Fibroblast of skin of scalp (primary cell): ENCODE measurements at places on chromosomes 2 and 18.

DNA sequence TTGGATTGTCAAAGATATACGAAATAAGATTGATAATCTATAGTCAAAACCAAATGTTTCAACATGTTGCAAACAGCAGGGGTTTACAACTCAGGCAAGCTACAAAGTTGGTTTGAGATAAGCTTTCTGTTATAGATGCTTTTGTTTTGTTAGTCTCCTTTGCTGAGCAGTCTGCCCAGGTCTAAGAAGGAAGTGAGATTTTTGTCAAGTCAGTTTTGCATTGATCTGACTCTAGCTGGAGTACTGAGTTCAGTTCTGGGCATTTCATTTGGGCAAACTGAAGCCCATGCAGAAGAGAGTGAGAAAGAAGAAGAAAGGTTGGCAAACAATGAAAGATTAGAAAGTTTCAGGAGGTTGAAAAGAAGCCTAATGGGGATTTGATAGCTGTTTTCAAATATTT, 983.0 kb upstream of the SLC39A10 start:
- no peak for DNase-seq

GRCh38 chr18:67282796-67283195, 233.7 kb downstream of the DSEL start:
- DNase-seq: peak; percentile 58

- DNase-seq: no peak
These were observed 90.7 kb downstream of the NRP2 start for GRCh38 chr2:205772983-205773382.

- DNase-seq: no peak
These were observed 35.1 kb downstream of the ADI1 start for GRCh38 chr2:3483986-3484960.

GRCh38 chr2:57563015-57563414, 483.6 kb upstream of the VRK2 start:
- no peak for DNase-seq

- DNase-seq: no peak
These were observed 18.1 kb upstream of the ETAA1 start for GRCh38 chr2:67379048-67379447.

DNA sequence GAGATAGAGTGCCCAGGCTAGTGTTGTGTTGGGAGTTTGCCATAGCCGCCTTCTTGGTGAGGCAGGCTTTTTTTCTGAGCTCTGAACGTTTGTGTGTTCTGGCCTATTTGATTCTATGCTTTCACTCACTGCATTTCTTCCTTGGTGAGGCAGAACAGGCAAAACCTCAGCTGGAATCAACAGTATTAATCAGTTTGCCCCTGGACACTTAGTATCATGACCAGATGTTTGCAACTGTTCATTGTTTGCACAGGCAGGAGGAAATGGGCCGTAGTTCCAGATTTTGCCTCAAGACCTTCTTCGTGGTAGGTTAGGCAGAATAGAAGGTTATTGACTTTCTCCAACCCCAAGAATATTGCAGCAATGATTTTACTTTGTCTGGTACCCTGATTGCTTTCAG, 218.1 kb upstream of the RASGRP3 start:
- no peak for DNase-seq

DNA sequence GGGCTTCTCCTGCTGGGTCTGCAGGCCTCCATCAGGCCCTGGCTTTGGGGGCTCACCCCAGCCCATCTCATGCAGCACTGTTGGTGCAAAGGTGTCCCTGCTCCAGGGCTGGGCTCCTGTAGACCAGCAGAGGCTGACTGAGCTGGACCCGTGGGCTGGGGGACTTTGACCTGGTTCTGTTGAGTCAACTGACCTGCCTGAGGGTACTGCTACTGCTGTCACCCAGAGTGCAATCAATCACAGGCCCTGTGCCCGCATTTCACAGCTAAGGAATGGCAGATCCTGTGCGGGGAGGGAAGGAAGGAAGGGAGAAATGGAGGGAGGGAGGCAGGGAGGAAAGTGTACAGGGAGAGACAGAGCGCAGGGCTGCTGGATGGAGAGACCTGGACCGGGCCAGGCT, 136.8 kb downstream of the TPO start:
- DNase-seq: no peak

GRCh38 chr2:18912225-18912888, 323.0 kb upstream of the NT5C1B start:
- no peak for DNase-seq

- no peak for DNase-seq
These were observed 366.3 kb downstream of the NYAP2 start for GRCh38 chr2:225765820-225766219.

DNA sequence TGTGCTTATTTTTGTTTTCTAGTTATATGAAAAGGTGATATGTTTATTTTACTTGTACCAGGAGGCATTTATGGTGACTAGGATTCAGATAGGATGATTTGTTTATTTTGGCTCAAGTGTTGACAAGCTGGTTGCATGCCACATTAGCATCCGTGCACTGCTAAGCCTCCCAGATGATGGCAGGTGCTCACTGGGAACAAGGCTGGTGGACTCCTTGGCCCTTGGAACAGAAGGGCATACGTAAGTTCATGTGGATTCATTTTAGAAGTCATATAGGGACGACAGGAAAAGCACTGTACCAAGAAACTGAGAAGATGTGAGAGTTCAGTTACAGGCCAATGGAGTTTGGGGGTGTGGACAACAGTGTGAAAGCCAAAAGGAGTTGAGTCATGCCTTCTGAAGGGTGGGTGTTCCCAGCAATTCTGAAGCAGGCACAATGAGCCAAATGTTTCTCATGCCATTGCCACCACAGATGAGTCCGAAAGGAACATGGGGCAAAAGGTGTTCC, 166.2 kb downstream of the PHLPP1 start:
- DNase-seq: peak; percentile 88

- no peak for DNase-seq
These were observed 147.8 kb downstream of the UBE2E3 start for GRCh38 chr2:181128199-181128598.
